ENCODE measurements at places on chromosomes 3 and 15.

GRCh38 chr15:60740787-60741354 is 261.9 kb upstream of the ICE2 start:
- DNase-seq, result no peak

DNA sequence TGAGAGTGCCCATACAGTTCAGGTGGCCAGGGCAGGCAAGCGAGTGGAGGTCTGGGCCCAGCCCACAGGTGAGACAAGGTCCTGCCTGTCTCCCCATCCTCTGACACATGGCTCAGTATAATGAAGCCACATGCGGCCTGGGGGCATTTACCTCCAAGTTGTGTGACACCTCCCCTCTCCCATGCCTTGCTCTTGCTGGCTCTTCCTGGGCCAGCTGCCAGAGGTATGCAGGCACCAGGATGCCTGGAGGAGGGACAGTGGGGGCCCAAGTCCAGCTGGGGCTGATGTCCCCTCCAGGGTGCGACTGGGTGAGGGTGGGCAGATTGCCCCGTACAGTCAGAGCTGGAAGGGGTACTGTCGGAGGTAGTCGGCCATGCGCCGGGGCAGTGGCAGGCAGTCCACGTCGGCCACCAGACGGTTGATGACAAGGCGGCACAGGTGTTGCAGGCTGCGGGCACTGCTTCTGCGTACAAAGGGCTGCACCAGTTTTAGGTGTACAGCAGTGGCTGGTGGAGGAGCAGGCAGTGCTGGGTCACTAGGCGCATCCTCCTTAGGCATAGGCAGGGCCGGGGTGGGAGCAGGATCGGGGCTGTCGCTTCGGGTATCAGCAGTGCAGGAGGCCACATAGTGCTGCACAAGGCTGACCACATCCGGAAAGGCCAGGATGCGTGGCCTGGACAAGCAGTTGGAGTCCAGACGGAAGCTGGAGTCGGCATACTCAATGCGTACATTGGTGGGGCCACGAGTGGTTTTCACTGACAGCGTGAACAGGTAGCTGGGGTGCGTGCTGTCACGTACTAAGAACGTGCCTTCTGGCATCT is 4.1 kb downstream of the CISH start:
- no peak for DNase-seq

GRCh38 chr15:56805466-56806147 is 72.3 kb upstream of the ZNF280D start:
- peak; percentile 91 for DNase-seq

DNA sequence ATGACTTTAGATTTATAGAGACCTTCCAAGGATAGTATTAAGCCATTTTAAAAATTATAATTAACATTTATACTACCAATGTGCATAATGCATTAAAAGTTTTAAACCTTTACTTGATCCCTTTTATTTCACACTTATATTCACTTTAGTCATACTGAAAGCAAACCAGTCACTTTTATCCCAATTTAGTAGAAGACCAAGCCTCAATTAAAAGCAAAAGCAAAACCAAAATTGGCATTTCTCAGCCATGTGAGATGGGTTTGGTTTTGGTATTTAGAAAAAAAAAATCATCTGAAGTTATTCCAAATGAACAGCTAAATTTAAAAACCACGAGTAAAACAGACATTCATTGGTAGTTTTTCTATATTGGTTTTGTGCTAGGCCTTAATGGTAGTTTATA is 249.4 kb downstream of the LPP start:
- no peak for DNase-seq
